Heart left ventricle (tissue), 16 donors: ENCODE measurements at places on chromosomes 11 and 22. TPM values are rescaled to one million over a fixed set of nuclear protein-coding genes. Genes with fewer than 3 reads are reported as not detected.

The RAG2 gene
- polyA plus RNA-seq, result not detected

The MADD gene
- 37.5 TPM for polyA plus RNA-seq

The NCF4 gene
- polyA plus RNA-seq, result 3.4 TPM

The LARGE2 gene
- polyA plus RNA-seq, result not detected

The OR51B4 gene
- not detected for polyA plus RNA-seq

The OR52H1 gene
- not detected for polyA plus RNA-seq

The CCDC157 gene
- polyA plus RNA-seq, result 0.42 TPM

The GNAZ gene
- 1.9 TPM for polyA plus RNA-seq

The P2RX6 gene
- polyA plus RNA-seq, result 0.72 TPM

The PKDREJ gene
- polyA plus RNA-seq, result 0.04 TPM

The SEZ6L gene
- not detected for polyA plus RNA-seq

The ZNRF3 gene
- polyA plus RNA-seq, result 1.8 TPM

The PHOX2A gene
- polyA plus RNA-seq, result not detected

The DGAT2 gene
- 4.0 TPM for polyA plus RNA-seq

The GLYATL1 gene
- not detected for polyA plus RNA-seq

The PANX2 gene
- polyA plus RNA-seq, result not detected

The INPP5J gene
- polyA plus RNA-seq, result 9.7 TPM

The ADM2 gene
- not detected for polyA plus RNA-seq

The GDPD4 gene
- 0.19 TPM for polyA plus RNA-seq

The RNF26 gene
- polyA plus RNA-seq, result 6.2 TPM

The ANO9 gene
- polyA plus RNA-seq, result 0.07 TPM

The PATE4 gene
- polyA plus RNA-seq, result not detected

The IGSF22 gene
- polyA plus RNA-seq, result 0.50 TPM

The C2CD2L gene
- 17.7 TPM for polyA plus RNA-seq

The FOLR2 gene
- 6.5 TPM for polyA plus RNA-seq

The CCDC87 gene
- polyA plus RNA-seq, result 0.18 TPM

The KCNK4 gene
- not detected for polyA plus RNA-seq

The E2F8 gene
- polyA plus RNA-seq, result 3.0 TPM

The MAPK12 gene
- 11.6 TPM for polyA plus RNA-seq

The DCDC1 gene
- not detected for polyA plus RNA-seq

The BARX2 gene
- polyA plus RNA-seq, result not detected

The OR51I1 gene
- polyA plus RNA-seq, result not detected

The PACSIN3 gene
- polyA plus RNA-seq, result 123 TPM

The ZNF280B gene
- polyA plus RNA-seq, result 0.06 TPM

The SMIM35 gene
- not detected for polyA plus RNA-seq

The SSTR3 gene
- polyA plus RNA-seq, result not detected

The TTLL1 gene
- polyA plus RNA-seq, result 4.7 TPM

The HPS5 gene
- polyA plus RNA-seq, result 9.8 TPM

The TMEM132A gene
- polyA plus RNA-seq, result 8.9 TPM

The UBQLN3 gene
- not detected for polyA plus RNA-seq

The CHRM1 gene
- polyA plus RNA-seq, result not detected

The GSTT2B gene
- 6.6 TPM for polyA plus RNA-seq

The XNDC1N gene
- polyA plus RNA-seq, result 2.9 TPM

The CDCA5 gene
- polyA plus RNA-seq, result 0.83 TPM

The FLRT1 gene
- polyA plus RNA-seq, result 0.22 TPM

The CNIH2 gene
- 0.08 TPM for polyA plus RNA-seq

The XRCC6 gene
- polyA plus RNA-seq, result 231 TPM

The OR5AS1 gene
- not detected for polyA plus RNA-seq

The PIK3IP1 gene
- 4.0 TPM for polyA plus RNA-seq

The SLC22A9 gene
- polyA plus RNA-seq, result not detected

The NRGN gene
- 13.8 TPM for polyA plus RNA-seq

The ZNF70 gene
- 2.1 TPM for polyA plus RNA-seq

The TFIP11 gene
- polyA plus RNA-seq, result 17.3 TPM

The SCUBE2 gene
- 0.55 TPM for polyA plus RNA-seq

The FGF4 gene
- polyA plus RNA-seq, result not detected

The GTPBP1 gene
- polyA plus RNA-seq, result 21.6 TPM

The MMP1 gene
- 0.46 TPM for polyA plus RNA-seq

The ZNF215 gene
- 0.19 TPM for polyA plus RNA-seq
